ENCODE measurements at places on chromosomes 12 and 14.

GRCh38 chr12:77384941-77385340, 319.6 kb upstream of the E2F7 start:
- DNase-seq, result no peak

GRCh38 chr14:50012644-50013043, 103.7 kb downstream of the VCPKMT start:
- no peak for DNase-seq

- DNase-seq, result no peak
Measured at GRCh38 chr14:79209418-79209817, 1001.9 kb downstream of the DIO2 start.

DNA sequence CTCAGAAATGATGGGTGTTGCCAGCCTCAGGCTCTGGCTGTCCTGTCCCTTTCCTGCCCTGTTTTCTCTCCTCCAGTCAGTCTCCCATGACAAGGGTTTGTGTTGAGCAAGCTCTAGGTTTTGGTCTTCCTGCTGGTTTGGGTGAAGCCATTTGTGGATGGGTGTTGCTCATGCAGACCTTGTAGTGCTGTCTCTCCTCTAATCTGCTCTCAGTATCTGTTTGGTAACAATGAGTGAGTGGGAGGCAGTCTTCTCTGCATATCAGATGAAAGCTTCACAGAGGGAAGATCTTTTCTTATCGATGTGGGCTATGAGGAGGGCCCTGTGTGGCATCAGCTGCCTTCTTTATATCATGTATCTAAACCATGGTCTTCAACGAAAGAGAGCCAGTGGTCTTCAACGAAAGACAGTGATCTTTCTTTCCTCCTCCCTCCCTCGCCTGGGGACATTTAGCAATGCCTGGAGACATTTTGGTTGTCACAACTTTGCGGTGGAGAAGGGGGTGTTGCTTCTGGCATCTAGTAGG, 3.6 kb downstream of the CMA1 start:
- DNase-seq, result no peak

DNA sequence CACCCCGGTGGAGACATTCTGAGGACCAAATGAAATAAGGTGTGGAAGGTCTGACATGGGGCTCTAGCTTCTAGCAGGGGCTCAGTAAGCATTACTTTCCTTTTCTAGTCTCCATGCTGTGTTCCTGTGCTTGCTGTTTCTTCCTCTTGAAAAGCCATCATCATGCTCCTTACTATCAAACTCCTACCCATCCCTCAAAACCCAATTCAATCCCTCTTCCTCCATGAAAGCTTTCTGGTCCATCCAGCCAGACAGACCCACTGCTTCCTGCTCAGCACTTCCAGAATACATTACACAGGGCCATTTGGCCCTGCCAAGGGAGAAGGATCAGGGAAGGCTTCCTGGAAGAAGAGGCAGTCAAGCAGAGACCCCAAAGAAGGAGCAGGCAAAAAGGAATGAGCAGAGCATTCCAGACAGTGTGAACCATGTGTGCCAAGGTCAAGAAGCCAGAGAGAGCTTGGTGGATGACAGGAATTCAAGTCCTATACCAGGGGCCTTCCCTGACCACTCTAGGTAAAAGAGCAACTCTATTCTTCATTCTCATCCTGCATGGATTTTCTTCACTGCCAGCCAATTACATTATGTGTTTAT, 59.5 kb downstream of the NUAK1 start:
- no peak for DNase-seq

DNA sequence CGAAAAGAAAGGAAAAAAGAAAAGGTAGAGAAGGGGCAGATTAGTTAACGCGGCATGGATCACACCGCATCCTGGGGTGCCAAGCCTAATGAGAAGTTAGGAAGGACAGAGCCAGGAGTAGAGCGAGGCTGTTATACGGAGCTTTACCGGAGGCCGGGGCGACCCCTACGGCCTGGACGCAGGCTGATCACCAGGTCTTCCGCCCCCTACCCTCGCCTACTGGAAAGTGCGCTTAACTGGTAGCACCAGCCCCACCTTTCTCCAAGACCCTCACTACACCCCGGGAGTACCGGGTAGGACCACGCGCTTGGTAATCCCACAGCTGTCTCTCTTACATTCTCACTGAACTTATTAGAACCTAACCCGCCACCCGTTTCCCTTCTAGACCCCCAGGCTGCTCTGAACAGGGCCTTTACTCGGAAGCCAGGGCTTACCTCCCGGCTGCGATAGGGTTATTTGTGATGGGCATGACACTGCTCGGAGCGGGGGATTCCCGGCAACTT, 33.8 kb downstream of the WBP11 start:
- DNase-seq, result no peak

DNA sequence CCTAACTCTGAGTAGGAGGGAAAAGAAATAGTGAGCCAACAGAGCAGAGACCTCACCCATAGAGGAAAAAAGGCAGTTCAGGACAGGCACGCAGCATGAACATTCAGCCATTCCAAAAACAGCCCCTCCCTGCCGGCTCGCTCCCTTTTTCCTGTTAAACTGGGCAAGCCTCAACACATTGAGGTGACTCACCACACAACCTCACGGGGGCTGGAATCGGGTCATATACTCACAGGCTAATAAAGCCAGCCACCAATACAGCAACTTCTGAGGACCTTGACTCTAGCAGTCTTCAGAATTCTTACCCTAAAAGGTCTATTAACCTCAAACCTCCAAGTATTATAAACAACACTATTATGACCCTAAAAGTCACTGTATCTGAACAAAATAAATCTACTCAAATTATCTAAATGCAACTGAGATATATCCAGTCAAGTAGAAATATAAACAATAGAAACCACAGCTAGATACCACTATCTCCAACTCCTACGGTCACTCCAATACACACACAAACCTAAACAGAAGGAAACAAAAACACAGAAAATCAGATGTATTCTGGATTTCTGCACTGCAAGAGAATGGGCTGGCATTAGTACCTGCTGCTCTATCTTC, 6.3 kb downstream of the YBX3 start:
- DNase-seq, result peak; percentile 93

GRCh38 chr14:105069522-105069870, 4.3 kb upstream of the GPR132 start:
- DNase-seq, result no peak

- no peak for DNase-seq
Measured at GRCh38 chr12:53676656-53677015, 753 bp upstream of the ATP5MC2 start.

GRCh38 chr12:102043928-102044327, 17.9 kb downstream of the WASHC3 start:
- no peak for DNase-seq

DNA sequence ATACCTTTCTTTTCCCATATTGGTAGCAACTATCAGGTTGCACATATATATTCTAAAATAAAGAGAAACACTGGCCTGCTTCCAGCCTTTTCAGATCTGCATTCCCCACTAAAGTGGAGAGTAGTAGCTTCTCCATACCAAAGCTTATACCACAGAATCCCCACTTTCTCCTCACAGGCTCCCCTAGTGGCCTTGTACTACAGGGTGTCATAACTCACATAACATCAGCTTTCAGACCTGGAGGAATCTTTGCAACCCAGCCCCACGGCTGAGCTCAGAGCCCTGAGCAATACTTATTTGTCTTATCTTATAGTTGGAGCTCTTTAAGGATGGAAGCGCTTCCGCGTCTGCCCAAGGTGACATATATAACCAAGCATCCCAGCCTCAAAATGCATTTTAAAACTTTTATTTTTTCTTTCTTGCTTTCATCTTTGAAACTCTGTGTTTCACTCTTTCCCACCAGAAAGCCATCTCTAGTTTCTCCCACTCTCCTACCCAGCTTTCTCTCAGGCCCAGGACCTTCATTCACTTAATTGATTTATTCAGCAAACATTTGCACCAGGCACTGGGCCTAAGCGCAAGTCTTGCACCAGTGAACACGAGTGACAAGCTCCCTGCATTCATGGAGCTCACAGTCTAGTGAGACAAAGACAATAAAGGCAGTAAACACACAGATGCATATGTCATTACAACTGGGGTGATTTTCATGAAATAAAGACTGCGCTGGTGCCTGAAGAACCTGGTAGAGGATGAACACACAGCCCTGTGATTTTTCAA, 254.7 kb downstream of the IPO8 start:
- peak; percentile 45 for DNase-seq

- DNase-seq, result no peak
Measured at GRCh38 chr12:14989790-14990189, 16.9 kb downstream of the PDE6H start.

GRCh38 chr14:51547260-51547659, 104.5 kb upstream of the FRMD6 start:
- DNase-seq, result peak; percentile 98

GRCh38 chr12:105658389-105658788, 327.9 kb downstream of the C12orf75 start:
- DNase-seq, result no peak

- DNase-seq, result peak; percentile 99
Measured at GRCh38 chr12:116426391-116427136, 132.6 kb upstream of the MAP1LC3B2 start.

DNA sequence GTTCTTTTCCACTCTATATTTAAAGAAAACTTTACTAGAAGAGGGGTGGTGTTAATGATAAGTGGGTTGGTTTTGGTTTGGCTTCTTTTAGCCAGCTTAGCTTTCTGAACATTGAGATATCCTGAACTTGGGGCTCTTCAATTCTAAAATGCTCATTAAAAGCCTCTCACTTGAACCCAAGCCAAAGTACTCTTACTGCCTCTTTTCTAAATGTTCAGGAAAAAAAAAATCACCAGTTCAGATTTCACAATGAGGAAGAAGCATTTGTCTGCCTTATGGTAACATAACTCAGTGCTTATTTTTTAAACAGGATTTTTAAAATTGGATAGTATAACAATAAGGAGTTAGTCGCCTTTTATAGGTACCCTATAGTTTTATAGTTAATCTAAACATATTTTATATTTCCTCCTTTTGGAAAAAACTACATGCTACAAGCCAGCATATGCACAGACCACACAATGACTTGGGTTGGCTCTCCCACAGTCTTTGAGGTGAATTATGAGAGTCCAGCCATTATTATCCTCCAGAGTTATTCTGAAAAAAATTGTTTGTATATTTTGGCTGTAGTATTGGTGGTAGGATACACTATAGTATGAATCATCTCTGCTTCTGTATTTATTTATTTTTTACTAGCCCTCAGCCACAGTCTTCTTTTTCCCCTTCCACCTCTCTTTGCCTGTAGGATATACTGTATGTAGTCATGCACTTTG, 195.5 kb upstream of the TMPO start:
- no peak for DNase-seq
